ENCODE measurements at places on chromosomes 12 and 14. TPM values are rescaled to one million over a fixed set of nuclear protein-coding genes. Genes with fewer than 3 reads are reported as not detected.

The NEUROD4 gene
- total RNA-seq: not detected

The OR11H12 gene
- total RNA-seq: not detected

The OR4K13 gene
- not detected for total RNA-seq

The TOMM20L gene
- not detected for total RNA-seq

The ZC2HC1C gene
- total RNA-seq: 1.6 TPM

The RNASE7 gene
- not detected for total RNA-seq

The CHGA gene
- not detected for total RNA-seq

The AKAP6 gene
- total RNA-seq: 2.2 TPM

The CLEC1B gene
- total RNA-seq: not detected

- peak; percentile 57 for DNase-seq
These were observed 21.7 kb downstream of the CBX5 start for GRCh38 chr12:54258201-54258681.

- DNase-seq: no peak
These were observed 111.9 kb downstream of the GARIN6 start for GRCh38 chr12:99759444-99759843.

GRCh38 chr12:53201177-53201541 is 5.9 kb downstream of the ITGB7 start:
- no peak for DNase-seq

DNA sequence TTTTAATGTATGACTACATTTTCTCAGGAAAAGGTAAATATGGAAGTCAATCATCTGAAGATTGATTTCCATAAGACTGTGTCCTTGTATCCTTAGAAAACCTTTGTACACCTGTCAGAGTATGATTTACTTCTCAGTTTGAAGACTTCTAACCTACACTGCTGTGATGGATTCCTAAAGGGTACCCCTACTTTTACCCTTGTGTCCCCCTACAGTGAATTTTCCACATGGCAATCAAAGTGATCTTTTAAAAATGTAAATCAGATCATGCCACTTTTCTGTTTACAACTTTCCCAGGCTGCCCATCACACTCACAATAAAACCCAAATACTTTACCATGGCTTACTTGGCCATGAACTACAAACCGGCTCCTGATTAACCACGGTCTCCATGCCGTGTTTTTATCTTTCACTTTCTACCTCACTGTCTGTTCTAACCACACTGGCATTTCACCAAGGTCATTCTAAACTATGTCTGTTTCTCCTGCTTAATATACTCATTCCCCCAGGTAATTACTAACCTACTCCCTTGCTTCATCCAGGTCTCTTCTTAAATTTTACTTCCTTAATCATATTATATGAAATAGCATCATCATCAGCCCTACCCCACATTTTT is 8.1 kb downstream of the DNAI7 start:
- DNase-seq: no peak

DNA sequence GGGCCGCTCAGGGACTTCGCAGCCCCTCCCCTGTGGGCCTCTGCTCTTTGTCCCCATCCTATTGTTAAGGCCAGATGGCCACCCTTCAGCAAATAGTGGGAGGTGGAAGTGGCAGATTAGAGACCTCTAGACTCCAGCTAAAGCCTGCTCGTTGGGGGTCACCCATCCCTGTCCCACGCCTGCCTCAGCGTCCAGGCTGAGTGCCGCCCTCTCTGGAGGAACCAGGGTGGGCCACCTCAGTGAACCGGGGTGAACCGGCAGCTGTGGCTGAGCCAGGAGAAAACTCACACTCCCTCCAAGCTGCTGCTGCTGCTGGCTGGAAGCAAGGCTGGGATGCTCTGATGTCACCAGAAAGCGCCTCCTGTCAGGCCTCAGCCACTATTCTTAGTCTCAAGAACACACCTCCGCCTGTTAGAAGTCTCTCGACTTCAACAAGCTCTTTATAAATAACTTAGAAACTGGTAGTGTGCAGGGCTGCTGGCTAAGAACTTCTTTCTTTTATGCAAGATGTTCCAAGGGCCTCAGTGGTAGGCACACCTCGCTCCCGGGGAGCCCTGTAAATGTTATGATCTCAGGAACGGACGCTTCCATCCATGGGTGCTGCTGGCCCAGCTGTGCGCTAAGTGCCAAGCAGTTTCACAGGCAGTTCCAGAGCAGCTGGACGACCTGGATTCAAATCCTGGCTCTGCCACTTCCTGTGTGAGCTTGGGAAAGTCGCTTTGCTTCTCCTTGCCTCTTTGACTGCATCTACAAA is 19.8 kb upstream of the TESC start:
- DNase-seq: no peak

GRCh38 chr12:114131824-114132223 is 165.7 kb upstream of the RBM19 start:
- DNase-seq: no peak

- DNase-seq: peak; percentile 93
These were observed 1.3 kb downstream of the ARHGEF40 start for GRCh38 chr14:21071225-21072030.

DNA sequence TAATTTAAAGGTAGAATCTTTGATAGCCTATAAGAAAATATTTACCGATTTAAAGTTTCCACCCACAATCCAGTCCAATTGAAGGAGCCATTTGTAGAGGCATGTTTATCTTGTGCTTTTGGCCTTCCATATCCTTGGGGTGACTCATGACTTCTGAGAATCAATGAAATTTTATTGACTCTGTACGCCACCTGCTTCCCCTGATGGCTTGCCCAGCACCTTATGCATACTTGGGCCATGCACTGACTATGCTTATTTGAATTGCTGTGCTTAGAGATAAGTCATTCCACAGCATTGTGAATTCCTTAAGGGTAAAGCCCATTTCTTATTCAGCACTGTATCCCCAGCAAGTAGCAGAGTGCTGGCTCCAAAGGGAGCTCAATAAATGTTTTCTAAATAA is 954.8 kb upstream of the SEL1L start:
- DNase-seq: no peak

- DNase-seq: no peak
These were observed 34.0 kb downstream of the KCNMB4 start for GRCh38 chr12:70400124-70400523.

GRCh38 chr12:22474970-22475720 is 69.2 kb downstream of the C2CD5 start:
- DNase-seq: no peak

GRCh38 chr12:75964150-75964549 is 67.4 kb downstream of the PHLDA1 start:
- no peak for DNase-seq

Measured in fibroblast of the aortic adventitia (primary cell).